Activated T-helper 9 cell treated with anti-CD3 and anti-CD28 coated beads, Interleukin-2, amount 50 U/mL, for 16 hours (primary cell): ENCODE measurements at places on chromosomes 11 and 22.

GRCh38 chr22:41713004-41713403 is 13.7 kb downstream of the MEI1 start:
- DNase-seq, result no peak

- no peak for DNase-seq
These were observed 38.4 kb upstream of the CLMP start for GRCh38 chr11:123233280-123233974.

GRCh38 chr11:105799728-105800462 is 190.0 kb downstream of the GRIA4 start:
- no peak for DNase-seq

DNA sequence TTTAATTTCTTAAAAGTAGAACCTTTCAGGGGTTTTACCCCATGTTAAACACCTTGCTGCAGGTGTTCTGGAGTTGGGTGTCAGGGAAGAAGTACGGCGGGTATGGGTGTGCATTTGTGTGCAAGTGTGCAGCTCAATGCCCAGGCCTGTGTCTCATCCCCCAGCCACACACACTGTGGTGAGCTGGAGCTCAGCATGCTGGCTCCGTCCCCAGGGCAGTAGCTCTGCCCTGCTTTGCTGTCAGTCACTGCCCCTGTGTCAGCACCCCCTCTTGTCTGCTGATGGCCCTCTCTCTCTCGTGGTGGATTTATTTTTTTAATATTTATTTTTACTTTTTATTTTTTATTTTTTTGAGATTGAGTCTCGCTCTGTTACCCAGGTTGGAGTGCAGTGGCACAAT is 35.8 kb upstream of the MYO18B start:
- no peak for DNase-seq

- DNase-seq, result no peak
These were observed 62.1 kb upstream of the DEUP1 start for GRCh38 chr11:93268287-93269040.

DNA sequence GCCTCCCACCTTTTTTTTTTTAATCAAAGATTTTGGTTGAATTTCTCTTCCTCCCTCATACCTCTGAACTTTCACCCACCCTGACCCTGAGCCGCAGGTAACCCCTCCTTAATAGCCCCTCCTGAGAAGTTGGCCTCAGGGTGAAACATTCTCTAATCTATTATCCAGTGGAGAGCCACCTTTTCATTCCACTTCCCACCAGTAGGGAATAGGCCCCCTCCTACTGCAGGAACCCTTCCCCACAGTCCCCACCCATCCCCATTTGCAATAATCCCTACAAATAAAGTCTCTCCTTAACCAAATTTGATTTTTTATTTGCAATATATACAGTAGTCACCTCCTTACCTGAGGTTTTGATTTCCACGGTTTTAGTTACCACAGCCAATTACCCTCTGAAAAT is 2.1 kb upstream of the SLC35F2 start:
- no peak for DNase-seq

DNA sequence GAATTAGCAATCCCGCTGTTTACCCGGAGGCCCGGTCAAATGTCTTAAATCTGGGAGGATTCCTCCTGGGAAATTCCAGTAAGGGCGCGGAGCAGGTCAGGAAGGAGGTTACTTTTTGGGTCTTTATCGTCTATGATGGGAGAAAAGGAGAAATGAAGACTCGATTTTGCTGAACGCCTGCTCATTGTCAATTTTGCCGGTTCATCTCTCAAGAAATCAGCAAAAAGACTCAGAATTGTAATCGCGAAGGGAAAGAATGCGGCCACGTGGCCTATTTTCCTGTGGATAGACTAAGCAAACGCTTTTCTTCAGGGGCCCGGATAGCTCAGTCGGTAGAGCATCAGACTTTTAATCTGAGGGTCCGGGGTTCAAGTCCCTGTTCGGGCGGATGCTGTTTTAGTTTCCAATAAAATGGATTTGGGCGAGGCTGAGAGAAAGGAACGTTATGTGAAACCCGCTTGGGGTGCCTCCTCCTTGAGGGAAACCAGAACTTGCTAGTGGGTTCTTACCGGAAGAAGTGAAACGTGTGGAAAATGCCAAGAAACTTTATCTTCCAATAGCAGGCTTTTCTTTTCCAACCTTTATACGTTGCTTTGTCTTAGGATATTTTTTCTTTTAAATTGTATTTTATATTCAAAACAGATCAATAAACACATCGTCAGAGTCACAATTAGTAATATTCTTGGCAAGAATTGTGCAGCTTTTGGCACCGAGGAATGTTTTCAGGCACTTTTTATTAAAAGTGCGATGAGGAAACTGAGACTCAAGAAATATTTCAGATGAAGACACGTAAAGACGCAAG is 45.0 kb downstream of the OR4D9 start:
- peak; percentile 40 for DNase-seq

- DNase-seq, result no peak
These were observed 62.6 kb downstream of the CD6 start for GRCh38 chr11:61034111-61034510.

DNA sequence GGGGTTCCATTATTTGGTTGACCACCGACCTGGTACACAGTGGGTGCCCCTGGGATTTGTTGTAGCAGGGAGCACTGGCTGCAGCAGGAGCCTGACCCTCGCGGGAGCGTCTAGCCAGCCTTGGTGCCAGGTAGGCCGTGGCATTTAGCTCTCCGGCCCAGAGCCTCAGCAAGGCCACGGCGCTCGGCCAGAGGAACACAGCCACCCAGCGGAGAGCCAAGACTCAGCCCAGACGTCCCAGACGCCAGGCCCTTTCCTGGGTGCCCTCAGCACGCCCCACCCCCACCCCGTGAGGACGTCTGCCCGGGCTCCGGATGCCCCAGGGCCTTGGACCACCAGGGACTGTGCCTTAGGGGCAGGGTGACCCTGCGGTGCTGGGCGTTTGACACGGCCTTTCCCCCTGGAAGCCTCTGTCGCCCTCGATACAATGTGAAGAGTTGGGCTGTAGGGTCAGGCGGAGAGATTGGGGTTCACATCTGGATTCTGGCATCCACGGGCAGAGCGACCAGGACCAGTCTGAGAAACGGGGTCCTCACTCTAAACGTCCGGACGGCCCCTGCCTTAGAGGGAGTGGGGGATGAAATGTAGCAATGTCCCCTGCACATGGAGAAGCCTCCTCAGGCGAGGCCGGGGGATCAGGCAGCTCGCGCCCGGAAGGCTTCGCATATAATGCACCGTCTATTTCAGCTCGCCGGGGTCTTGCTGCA is 99.2 kb upstream of the FGF3 start:
- no peak for DNase-seq

GRCh38 chr11:114162719-114163123 is 103.2 kb downstream of the ZBTB16 start:
- no peak for DNase-seq

GRCh38 chr11:1881442-1882264 is 10.0 kb downstream of the PRR33 start:
- DNase-seq, result no peak

GRCh38 chr22:46406791-46407190 is 71.3 kb downstream of the TRMU start:
- DNase-seq, result no peak

GRCh38 chr22:43066134-43066533 is 23.1 kb downstream of the TTLL1 start:
- DNase-seq, result no peak

DNA sequence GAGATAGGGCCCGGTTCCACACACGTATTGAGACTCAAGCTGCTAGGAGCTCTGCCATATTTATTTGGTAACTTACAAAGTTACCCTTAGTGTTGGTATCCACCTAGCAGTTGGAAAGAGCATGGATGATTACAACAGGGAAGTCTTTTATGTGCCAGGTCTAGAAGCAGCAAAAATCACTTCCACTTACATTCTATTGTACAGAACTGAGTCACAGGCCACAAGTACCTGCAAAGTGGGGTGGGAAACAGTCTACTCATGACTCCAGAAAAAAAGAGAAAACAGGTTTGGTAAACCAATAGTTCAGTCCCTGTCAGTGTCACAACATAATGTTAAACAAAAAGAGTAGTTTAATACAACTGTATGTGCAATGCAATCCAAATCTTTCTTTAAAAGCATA is 279.6 kb upstream of the PITPNB start:
- no peak for DNase-seq

- no peak for DNase-seq
These were observed 81.5 kb upstream of the HORMAD2 start for GRCh38 chr22:29998627-29999384.

DNA sequence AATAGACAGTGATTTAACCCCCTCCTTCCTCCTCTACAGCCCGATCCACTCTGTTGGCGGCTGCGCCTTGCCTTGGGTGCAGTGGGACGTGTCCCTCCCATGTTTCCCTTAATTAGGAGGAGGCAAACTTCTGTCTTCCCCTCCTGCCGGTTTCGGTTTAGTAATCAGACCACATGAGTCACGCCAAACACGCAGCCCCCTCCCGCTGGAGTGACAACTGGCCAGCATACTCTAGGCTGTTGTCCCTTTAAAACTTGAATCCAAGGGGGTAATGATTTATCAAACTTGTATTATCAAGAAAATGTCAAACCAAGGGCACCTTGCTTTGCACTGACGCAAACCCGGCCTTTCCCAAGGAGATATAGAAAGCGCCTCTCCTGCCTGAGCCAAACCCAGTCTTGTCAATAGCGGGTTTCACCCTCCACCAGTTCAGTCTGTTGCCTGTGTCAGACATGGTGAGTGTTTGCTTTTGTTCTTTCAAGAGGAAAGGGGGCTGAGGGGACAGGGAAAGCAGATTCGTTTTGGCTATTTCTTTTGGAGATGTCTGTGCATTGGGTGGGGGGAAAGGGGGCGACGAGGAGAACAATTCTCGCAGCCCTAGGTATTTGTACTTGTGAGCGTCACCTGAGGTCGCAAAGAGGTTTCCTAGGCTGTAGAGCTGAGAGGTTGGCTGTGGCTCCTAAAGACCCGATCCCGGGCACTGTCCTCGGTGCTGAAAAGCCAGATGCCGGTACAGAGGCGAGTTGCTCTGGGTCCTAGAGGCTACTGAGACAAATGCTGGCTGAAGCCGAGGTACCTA is at the start of gene SLC6A5:
Gene SLC6A5, plus strand, starts transcription at position 388 of the 799 bp plus-strand sequence. Its CDS starts 65 bp downstream, at position 453.
- DNase-seq, result no peak

DNA sequence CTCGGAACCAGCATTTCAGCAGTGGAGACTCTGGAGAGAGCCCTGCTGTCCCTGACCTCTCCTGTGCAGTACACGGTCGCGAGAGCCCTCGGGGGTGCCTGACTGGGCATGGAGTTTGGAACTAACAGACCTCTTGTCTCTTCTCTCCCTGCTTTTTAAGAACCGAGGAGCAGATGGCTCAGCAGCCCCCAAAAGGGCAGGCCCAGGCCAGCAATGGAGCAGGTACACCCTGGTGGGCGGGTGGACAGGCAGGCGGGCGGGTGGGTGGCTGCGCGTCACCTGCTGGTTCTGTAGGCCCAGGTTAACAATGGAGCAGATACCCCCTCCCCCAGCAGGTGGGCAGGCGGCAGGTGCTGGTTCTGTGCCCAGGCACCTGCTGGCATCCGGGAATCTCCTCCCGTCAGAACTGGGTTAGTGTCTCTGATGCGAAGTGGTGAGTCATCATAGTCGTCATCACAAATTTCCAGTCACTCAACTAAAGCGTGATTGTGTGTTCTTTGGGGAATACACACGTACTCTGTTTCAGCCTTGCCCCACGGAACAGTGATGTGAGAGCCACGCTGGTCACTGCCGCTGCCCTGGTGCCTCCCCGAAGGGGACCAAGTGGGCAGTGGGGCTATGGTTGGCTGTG is 41.1 kb downstream of the GRAMD4 start:
- peak; percentile 58 for DNase-seq

DNA sequence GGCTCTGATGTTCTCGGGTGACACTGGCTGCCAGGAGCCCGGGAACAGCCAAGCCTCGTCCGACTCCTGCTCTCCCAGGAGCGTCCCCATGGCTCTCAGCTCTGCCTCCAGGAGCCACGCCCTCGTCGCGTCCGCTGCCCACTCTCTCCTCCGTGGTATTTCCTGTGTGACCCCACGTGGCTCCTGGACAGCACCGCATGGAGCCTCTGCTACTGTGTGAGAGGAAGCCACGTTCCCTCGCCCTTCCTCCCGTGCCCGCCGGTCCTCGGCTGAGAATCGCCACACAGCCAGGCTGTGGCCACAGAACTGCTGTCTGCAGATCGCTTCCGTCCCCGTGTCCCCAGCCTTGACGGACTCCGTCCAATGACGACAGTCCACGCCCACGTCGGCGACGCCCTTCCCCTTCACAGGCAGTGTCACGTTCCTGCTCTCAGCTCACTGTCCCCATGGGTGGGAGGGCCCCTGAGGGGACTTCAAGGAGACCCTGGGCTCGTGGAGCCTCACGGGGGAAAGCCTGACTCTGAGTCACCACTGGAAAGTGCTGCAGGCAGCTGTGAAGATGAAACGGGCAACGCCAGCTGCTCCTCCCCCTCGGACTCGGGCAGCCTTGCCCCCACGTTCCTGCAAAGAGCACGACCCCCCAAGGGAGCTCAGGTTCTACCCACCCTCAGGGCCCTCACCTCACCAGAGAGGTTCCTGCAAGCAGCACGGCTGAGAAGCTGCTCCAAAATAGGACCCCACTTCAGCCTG is 458.5 kb downstream of the BRD1 start:
- no peak for DNase-seq

- no peak for DNase-seq
These were observed 10.6 kb upstream of the CSNK1E start for GRCh38 chr22:38327805-38328204.

DNA sequence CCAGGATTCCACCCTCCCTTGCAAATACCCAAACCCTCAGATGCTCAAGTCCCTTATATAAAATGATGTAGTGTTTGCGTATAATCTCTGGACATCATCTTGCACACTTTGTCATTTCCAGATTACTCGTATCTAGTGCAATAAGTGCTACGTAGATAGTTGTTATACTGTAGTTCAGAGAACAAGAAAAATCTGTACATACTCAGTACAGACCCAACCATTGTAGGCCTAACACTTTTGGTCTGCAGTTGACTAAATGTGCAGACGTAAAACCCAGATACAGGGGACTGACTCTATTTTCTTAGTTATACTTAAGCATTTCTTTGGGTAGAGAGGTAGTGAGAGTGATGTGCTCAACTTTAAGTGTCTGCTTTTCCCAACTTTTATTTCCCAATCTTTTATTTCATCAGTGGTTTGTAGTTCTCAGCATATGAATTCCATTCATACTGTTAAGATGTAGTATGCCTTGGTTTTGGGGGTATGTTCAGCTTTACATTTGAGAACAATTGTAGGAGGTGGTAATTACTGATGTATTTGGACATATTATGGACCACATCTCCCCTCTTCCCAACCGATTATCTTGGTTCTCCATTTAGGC is 43.9 kb downstream of the DDX6 start:
- no peak for DNase-seq
